ENCODE measurements at places on chromosomes 7 and 10.
A peak's percentile ranks its signal among the peaks of the same experiment; 100 is the strongest.

DNA sequence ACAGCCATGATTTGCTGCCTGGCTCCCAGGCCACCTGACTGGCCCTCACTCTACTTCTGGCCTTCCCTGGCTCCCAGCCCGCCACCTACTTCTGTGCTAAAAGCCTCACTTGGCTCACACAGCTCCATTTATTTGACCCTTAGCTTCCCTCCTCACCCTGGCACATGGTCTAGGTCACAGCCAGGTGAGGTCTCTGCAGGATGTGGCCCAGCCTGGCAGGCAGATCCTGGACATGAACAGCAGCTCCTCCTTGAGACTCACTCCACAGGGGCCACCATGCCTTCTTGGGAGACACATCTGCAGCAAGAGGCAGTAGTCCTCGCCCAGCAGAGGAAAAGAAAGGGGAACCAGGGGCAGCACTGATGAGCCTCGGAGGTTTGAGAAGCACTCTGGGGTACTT, 64.6 kb downstream of the GRID1 start:
- no peak for DNase-seq

DNA sequence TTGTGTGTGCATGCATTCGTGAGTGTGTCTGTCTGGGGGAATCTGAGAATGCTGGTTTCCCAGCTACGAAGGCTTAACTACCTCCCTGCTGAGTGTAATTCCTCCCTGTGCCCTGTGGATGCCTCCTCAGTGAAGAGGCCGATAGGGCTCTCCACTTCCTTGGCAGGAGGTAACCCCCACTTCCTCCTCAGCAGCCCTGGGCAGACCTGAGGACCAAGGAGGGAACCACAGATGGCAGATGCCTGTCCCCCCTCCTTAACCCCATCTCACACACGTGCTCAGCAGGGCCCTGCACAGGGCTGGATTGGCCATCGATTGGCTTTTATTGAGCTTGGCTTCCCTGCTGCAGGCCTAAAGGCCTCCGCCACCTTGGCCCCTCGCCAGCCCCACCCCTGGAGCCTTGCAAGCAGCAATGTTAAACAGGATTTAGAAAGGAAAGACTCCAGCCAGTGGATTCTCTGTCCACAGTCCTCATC, 45.6 kb upstream of the LRRC4 start:
- DNase-seq: peak; percentile 65

DNA sequence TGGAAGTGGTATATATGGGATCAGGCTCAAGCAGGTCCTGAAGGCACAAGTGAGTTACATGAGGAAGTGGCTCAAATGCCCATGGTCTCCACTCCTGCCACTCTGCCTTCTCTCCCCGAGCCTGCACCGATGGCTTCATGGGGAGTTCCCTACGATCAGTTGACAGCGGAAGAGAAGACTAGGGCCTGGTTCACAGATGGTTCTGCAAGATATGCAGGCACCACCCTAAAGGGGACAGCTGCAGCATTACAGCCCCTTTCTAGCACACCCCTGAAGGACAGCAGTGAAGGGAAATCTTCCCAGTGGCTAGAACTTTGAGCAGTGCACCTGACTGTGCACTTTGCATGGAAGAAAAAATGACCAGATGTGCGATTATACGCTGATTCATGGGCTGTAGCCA, 95.3 kb downstream of the HOXA1 start:
- DNase-seq: no peak

GRCh38 chr10:33209802-33210201, 124.7 kb downstream of the NRP1 start:
- no peak for DNase-seq

- DNase-seq: no peak
Observed at GRCh38 chr10:4262449-4262848, 477.4 kb upstream of the KLF6 start.

DNA sequence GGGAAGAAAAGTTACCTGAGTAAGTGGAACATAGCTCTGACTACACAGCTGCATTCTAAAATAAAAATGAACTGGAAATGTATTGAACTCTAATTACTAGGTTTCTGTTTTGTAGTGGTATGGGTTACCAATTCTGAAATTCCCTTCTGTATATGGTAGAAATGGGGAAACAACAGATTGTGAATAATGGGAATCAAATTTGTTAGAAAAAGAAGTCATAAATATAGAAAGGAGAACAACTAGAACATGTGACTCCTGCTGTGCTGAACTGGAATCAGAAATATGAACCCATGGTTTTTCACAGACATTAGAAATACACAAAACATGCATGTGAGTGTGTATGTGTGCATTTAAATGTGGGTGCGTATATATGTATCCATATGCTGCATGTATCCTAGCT, 27.0 kb downstream of the MCMBP start:
- no peak for DNase-seq

- DNase-seq: no peak
Observed at GRCh38 chr7:84230491-84230890, 35.9 kb upstream of the SEMA3A start.

DNA sequence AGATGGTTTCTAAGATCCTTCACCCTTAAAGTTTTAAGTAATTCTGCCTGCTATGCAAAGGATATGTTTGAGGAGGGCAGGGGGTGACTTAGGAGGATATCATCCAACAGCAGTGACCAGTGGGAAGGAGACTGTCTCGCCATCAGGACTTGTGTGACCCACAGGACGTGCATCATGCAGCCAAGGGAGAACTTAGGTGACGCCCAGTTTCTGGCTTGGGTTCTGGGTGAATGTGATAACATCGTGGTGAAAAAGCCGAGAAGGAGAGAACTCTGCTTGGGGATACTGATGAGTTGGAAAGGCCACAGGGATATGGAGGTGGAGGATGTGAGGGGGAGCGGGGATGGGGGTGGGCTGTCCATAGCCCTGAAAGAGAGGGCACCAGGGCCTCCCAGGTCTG, 3.8 kb downstream of the WIPI2 start:
- DNase-seq: no peak

- no peak for DNase-seq
Observed at GRCh38 chr7:1158203-1159126, 1.5 kb downstream of the ZFAND2A start.

- DNase-seq: no peak
Observed at GRCh38 chr10:106310596-106310995, 853.9 kb downstream of the SORCS1 start.

DNA sequence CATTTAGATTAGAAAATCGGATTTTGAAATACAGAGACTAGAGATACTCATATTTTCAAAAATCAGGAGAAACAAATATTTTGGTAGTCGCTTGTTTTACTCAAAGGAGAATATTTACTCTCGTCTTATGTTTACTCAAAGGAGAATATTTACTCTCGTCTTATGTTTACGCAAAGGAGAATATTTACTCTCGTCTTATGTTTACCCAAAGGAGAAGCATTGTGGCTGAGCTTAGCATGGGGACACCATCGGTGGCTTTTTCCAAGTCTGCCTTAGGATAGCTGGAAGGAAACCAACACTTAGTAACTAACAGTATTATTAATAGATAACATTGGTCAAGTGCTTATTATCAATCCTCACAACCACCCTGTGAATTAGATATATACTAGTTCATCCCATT, 71.8 kb downstream of the SNX10 start:
- no peak for DNase-seq

DNA sequence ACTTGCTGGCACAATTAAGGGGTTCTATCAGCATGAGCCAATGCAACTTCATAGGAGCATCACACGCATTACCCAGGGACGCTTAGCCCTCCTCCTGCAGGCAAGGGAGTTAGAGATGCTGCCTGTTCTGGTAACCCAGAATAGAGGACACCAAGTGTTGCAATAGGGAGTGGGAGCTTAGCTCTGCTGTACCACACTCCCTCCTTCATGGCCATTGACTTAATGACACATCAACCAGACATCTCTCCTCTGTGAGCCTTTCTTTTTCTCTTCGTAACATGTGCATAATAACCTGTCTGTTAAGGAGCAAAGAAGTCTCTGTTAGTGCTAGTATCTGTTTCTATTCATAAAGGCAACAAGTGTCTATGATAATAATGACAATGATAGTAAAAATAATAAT, 282.4 kb downstream of the SORCS3 start:
- no peak for DNase-seq

Measured in NCI-H1092 (cell line).